RKO (cell line): ENCODE measurements at places on chromosomes 4 and X.

GRCh38 chr4:137627739-137628460, 95.6 kb upstream of the PCDH18 start:
- DNase-seq = no peak

GRCh38 chr4:73343432-73343831, 60.7 kb upstream of the ALB start:
- DNase-seq = no peak

- DNase-seq = no peak
Observed at GRCh38 chr4:104408878-104409277, 85.8 kb downstream of the CXXC4 start.

DNA sequence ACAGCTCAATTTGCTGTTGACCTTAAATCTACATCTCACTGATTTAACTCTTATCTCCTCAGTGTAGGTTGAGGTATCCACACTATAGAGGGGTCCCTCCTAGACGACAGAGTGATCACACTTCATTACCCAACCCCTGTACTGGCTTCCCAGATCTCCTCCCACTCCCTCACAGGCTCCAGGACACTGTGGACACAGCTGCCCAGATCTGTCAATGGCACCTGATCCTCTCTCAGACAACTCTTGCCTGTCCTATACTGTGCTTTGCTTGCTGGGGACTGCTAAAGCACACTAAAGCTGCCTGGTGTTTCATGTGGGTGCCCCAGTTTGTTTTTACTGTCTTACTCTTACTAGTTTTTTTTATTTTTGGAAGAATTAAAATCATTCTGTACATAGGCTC, 27.9 kb downstream of the RAB40AL start:
- DNase-seq = no peak

DNA sequence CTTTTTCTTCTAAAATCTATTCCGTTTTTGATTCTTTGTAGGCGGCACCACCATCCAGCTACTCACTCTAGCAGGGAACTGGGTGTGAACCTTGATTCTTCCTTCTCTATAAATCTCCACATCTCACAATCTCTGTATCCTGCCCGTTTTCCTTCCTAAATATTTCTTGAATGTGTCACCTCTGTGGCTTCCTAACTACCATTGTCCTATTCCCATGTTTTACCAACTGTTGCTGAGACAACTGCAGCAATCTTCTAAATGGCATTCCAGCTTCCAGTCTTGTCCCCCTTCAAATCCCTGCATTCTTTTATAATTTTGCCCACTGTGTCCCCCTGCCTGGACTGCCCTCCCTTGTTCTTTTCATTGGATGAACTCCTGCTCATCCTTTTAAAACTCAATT, 641.3 kb downstream of the RPA4 start:
- DNase-seq = peak; percentile 2

GRCh38 chr4:168384437-168385141, 66.0 kb upstream of the DDX60 start:
- DNase-seq = no peak

- no peak for DNase-seq
Observed at GRCh38 chr4:112402098-112402497, 104.9 kb downstream of the ALPK1 start.

- DNase-seq = no peak
Observed at GRCh38 chrX:38086451-38087215, 80.3 kb downstream of the SYTL5 start.

DNA sequence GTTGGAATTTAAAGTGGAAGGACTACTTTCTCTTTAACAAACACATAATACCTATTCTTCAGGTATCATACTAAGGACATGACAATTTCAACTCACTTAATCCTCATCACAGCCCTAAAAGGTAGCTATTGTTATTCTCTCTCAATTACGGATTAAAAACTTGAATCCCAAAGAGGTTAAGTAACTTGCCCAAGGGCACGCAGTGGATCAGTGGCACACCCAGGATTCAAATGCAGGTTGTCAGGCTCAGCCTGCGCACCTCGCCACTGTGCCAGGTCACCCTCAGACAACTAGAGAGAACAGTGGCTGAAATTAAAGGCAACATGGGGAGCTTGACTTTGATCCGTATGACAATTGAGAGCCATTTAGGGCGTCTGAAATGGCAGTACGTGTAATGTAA, 67.6 kb downstream of the MFAP3L start:
- DNase-seq = no peak

GRCh38 chr4:74376888-74377483, 12.0 kb downstream of the EREG start:
- DNase-seq = peak; percentile 84

DNA sequence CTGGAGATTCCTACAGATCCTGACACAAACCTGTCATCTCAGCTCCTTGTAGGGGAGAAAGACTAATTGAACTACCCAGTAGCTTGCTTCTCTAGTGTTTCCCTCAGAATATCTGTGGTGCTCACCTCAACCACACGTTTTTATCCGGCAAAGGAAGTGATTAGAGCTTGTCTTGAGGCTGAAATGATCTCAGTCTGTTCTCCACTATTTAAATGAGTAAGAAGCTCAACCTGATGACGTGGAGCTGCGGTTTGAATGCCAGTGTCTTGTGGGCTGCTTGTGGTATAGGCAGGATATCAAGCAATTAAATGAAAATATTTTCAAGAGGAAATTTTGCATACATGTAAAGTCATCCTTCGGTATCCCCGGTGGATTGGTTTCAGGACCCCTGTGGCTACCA, 270.2 kb downstream of the TLL1 start:
- peak; percentile 42 for DNase-seq

DNA sequence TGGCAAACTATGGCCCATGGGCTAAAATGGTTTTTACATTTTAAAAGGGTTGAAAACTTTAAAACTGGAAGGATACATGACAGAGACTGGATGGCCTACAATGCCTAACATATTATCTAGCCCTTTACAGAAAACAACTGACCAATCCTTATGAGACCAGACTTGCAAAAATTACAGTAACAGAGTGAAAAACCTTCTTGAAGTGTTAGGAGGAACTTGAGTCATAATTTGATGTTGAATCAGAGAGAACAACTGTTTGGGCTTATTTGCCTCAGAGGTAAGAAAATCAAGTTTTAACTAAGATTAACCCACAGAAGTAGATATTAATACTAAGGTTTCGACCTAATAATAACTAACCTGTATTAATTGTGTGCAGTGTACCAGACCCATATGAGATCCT, 12.4 kb upstream of the NAP1L5 start:
- no peak for DNase-seq

- no peak for DNase-seq
Observed at GRCh38 chrX:20498851-20499635, 232.3 kb upstream of the RPS6KA3 start.

- DNase-seq = no peak
Observed at GRCh38 chrX:12965131-12965940, 9.6 kb upstream of the TMSB4X start.

GRCh38 chr4:156553659-156554058, 417.9 kb downstream of the PDGFC start:
- DNase-seq = no peak

DNA sequence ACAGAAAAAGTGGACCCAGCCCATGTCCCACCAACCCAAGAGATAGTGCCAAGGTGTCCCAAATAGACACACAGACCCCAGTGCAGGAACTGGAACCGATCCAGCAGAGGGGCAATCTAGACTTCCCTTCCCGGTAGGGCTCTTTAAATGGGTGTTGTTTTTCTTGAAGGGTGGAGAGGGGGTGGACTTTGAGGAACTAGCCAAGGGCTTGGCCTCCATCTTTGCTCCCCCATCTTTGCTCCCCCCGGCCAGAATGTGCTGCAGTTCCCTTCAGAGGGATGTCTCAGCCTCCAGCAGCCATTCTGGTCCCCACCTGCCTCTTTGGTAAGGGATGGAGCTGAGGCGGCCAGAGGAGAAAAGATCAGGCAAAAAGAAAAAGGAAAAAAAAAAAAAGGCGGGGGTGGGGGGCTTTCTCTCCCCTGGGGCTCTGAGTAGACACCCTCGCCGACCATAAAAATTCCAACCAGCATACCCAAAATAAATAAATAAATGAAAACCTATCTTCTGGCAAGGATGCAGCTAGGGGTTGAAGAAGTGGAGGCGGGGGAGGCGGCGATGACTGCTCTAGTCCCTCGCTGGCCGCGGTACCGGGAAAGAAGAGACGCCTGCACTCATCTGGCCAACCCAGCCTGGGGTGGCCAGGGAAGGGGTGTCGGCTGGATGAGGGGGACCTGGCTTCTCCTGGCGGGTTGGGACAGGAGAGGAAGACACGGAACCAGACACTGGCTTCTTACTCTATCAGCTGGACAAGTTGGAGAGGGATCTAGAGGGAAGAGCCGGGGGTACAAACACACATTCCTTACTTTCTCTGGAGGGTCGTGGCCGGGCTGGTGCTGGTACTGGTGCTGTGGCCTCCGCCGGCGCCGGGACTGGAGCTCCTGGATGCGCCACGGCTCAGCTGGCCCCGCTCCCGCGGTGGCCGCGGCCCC, 38.5 kb upstream of the IQSEC2 start:
- no peak for DNase-seq

DNA sequence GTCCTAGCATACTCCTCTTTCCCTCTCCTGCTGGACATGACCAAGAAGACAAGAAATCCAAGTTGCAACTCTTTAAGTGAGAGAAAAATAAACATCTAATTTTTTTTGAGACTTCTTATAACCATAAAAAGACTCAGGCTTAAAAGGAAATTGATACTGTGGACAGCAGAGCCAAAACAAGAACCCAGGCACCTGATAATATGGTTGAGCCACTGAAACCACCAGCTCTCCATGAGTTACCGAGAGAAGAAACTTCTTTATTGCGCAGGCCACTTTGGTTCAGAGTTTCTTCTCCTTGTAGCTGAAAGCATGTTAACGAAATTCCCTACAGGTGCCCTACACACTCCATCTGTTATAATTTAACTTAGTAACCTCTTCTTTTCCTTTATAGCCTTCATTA, 11.3 kb upstream of the SPCS3 start:
- DNase-seq = no peak

GRCh38 chr4:57184378-57185029, 74.3 kb upstream of the IGFBP7 start:
- DNase-seq = no peak

DNA sequence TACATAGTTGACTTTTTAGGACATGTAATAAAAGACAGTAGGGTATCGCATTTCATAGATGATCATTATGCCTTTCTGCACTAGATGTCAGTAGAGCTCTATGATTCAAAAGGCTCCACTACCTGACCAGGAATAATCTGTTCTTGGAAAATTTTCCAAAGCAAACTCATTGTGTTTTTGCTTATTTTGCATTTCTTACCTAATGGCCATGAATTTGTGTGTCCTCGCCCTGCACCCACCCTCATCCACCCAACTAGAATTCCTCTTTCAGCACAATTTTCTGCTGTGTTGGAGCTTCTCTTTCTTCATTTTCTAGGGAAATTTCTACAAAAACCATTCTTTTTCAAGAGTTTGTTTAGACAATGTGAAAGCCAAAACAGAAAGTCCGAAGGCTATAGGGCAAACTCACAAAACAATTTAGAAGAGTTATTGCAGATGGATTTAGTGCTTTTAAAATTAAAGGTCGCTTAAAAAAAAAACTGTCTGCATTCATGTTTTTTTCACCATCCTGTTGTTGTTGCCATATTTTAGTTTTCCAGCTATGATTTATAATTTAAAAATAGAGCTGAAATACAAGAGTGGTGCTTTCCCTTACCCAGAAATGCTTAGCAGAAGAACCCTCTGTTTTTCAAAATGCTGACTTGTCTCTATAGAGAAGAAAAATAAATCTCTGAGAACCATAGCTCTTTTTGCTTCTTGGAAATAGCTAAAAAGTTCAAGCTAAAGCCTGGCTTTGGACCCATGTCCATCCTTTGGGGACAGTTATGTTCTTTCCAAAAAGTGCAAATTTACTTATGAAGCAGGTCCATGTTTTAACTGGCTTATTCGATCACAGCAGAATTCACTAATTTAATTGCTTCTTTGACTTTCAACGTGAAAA, 183.7 kb downstream of the SPATA18 start:
- peak; percentile 60 for DNase-seq

- no peak for DNase-seq
Observed at GRCh38 chr4:108036213-108036612, 46.5 kb downstream of the HADH start.

DNA sequence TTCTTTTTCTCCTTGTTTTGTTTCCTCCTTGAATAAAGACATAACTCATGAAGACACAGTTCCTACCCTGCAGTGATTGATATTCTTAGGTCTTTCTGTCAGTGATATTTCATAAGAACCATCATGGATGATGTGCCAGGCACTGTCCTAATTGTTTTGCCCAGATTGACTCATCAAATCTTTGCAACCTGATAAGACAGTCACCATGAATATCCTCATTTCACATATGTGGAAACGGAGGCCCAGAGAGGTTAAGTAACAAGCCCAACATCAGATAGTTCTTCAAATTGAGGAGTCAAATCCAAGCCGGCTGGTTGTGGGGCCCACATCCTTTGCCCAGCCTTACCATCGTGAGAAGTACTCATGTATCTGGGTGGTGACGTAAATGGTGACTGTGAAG, 69.9 kb downstream of the SEL1L3 start:
- DNase-seq = no peak

DNA sequence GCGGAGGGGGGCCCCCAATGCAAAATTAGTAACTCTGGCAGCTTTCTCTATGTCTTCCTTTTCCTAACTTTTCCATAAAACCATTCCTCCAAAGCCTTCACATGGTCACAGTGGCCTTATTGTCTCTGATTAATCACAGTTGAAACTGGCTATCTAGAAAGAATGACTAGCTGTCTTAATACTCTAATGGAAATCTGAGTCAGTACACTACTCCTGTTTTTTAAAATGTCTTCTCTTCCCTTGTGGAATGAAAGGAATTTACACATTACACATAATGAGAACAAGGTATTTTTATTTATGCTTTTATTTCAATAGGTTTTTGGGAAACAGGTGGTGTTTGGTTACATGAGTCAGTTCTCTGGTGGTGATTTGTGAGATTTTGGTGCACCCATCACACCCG, 66.3 kb upstream of the PUDP start:
- DNase-seq = no peak

- DNase-seq = no peak
Observed at GRCh38 chr4:120886191-120886590, 36.3 kb downstream of the PRDM5 start.

DNA sequence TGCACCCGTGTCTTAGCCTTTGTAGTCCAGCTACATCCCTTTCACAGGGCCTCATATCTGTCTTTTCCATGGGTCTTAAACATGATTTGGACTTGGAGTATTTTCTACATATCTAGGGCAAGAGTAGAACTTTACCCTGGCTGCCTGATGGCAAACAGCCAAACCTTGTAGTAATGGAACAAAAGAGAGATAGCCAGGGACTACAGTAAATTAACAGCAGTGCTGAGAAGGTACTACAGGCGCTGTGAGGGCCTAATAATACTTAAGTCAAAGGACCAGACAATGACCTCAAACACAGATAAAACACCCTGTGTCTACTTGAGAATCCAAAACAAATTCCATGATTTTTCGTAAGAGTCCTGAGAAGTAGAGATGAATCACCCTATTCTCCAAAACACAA, 111.0 kb upstream of the WDR17 start:
- no peak for DNase-seq

DNA sequence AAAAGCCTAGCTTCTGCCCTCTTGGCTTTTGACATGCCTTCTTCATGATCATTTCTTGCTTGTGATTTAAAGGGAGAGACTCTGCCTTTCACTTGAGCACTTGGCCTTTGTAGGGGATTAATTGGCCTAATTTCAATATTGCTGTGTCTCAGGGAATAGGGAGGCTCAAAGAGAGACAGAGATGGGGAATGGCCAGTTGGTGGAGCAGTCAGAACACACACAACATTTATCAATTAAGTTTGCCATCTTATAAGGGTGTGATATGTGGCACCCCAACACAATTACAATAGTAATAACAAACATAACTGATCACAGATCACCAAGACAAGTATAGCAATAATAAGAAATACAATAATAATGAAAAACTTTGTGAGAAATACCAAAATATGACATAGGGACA, 122.5 kb upstream of the VCX start:
- no peak for DNase-seq
